ENCODE measurements at places on chromosomes 16 and 17.
A peak's percentile ranks its signal among the peaks of the same experiment; 100 is the strongest.

- no peak for DNase-seq
These were observed 578 bp downstream of the PGAP6 start for GRCh38 chr16:381012-381788.

DNA sequence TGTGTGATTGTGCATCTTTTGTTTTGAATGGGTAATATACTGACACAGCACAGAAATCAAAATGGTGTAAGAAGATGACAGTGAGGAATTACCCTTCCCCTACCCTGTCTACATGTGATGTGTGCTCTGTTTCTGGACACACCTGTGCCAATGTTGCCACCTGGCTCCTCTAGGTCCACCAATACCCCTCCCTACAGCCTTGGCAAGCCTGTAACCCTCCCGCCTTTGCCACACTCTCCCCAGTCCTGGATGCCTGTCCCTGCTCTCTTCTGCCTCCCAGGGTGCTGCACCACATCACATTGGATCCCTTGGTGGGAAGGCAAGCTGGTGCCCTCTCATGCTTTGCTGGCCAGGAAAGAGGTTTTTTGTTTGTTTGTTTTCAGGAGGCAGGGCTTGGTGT, 289.5 kb upstream of the N4BP1 start:
- DNase-seq = no peak

DNA sequence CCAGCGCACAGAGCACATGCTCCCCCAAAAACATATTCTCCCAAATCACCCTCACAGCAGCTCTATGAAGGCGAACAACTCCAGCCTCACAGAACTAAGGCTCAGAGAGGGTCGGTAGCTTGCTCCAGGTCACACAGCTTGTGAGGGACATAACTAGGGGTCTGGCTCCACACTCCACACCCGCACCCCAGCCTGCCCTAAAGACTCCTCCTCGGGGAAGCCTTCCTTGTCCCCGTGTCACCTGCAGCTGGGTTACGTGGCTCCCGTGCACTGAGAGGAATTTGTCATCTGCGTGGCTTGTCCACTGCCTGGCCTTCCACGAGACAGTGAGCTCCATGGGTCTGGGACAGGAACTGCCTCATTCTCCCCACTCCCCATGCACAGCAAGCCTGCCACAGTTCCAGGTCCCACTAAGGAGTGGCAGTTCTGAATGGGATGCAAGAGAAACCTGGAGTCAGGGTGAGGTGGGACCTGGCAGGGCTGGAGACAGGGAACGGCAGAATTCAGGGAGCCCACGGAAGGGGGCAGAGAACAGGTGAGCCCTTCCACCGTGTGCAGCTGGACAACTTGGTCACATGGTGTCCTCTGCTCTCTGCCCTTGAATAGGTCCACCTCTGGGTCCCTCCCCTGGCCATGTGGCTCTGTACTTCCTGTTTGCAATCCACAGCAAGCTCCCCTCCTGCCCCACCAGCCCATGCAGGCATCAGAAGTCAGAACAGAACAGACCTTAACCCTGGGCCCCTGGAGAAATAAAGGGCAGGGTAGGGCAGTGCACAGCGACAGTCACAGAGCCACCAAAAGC, 27.4 kb downstream of the TNFRSF13B start:
- no peak for DNase-seq

GRCh38 chr17:66135896-66136295, 56.0 kb downstream of the CEP112 start:
- no peak for DNase-seq

DNA sequence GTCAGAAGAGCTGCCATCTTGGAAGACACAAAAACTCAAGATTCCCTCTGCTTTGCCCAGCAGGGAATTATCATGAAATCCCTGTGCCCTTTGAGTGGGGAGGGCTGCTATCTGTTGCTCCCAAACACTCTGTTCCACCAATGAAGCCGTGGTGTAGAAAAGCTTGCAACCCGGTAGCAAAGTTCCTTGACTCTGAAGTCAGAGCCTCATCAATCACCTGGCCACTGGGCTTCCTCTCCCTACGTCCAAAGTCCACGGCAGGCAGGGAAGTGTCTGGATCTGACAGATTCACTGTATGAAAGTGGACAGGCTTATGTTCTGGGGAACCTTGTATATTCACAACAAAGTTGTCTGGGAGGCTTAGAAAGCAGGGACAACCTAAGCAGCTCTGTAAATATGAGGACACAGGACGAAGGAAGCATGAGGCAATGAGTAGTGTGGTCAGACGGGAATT, 343.3 kb downstream of the SLC39A11 start:
- DNase-seq = no peak

GRCh38 chr17:39736319-39737165, 1.2 kb upstream of the GRB7 start:
- no peak for DNase-seq

- DNase-seq = no peak
These were observed 482.9 kb upstream of the C16orf82 start for GRCh38 chr16:26583803-26584202.

GRCh38 chr17:14552306-14552705, 251.4 kb downstream of the HS3ST3B1 start:
- no peak for DNase-seq

GRCh38 chr17:79330229-79330628, 255.6 kb downstream of the ENGASE start:
- no peak for DNase-seq

DNA sequence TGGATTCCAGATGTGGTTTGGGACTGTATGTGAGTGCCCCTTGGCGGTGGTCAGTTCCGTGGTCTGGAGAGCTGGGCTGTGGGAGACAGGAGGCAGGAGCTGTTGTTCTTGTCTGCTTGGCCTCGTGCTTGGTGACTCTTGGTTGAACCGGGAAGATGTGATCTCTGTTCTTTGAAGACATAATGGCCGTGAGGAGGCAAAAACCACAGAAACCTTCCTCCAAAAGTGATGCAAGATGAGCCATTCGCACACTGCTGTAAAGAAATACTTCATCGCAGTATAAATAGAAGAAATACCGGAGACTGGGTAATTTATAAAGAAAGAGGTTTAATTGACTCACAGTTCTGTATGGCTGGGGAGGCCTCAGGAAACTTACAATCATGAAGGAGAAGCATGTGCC, 128.8 kb downstream of the RAP1GAP2 start:
- no peak for DNase-seq

GRCh38 chr17:3008336-3009288, 54.8 kb downstream of the OR1D5 start:
- DNase-seq = no peak

DNA sequence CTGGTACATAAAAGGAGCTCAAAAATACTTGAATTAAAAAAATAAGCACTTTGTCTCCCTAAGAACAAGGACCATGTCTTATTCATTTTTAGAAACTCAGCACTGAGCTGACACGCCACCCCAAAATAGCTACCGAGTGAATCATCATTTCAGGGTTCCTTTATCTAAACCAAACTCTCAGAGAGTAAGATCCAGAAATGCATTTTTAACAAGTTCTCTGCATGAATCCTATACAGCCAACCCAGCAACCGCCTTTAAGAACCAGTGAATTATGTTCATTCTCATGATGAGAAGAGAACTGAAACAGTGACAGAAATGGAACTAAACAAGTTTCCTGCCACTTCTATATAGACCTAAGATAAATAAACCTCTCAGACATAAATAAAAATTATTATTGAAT, 8.7 kb downstream of the C16orf87 start:
- DNase-seq = no peak

DNA sequence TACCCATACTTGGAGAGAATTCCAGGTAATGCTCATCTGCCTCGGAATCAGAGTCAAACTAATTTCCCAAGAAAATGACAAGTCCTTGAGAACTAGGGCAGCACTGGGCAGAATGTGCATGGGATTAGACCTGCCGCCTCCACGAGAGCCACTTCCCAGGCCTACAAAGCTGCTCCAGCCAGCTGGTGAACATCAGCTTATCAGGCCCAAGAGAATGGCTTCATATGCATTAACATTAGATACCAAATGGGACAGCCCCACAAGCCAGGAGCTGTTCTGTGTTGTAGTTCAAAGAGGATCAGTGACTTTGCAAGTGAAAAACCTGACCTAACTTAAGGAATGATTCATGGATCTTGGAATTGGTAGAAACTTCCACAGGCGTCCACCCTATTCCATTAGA, 203.3 kb downstream of the CYLD start:
- no peak for DNase-seq

GRCh38 chr17:78227455-78227916, 3.9 kb upstream of the TMEM235 start:
- DNase-seq = no peak

- no peak for DNase-seq
These were observed 11.0 kb downstream of the KDM8 start for GRCh38 chr16:27214084-27214961.

GRCh38 chr16:27547134-27547533, 2.6 kb downstream of the GTF3C1 start:
- no peak for DNase-seq

DNA sequence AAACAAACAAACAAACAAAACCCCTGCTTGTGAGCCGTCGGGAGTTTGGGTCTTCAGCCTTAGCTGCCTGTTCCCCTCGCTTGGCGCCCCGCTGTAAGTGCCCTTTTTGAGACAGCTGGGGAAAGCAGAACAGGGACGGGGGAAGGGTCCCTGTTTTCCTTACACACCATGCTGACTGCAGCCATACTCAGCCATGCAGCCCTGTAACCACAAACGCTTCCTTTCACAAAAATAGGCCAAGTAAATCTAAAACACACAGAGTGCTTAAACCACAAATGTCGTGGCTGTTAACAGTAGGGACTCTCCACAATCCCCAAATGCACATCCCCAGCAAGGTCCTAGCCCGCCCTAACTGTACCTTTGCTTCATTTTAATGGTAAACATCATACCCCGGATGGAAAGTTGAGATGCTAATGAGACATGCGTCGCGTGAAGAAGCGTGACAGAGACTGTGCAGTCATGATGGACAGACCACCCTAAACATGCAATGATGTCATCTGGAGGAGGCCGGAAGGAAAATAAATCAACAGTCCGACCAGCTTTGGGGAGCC, 129.9 kb downstream of the MGAT5B start:
- peak; percentile 30 for DNase-seq

All from activated T-helper 1 cell treated with Interleukin-2 at 50 U/mL for 16 hours (primary cell).